Purkinje cell (primary cell): ENCODE measurements at places on chromosomes 1 and 21. TPM values are rescaled to one million over a fixed set of nuclear protein-coding genes. Genes with fewer than 3 reads are reported as not detected.

The TFF2 gene
- polyA plus RNA-seq, result not detected in 2 replicates

The XCL1 gene
- polyA plus RNA-seq, result 2.6 TPM in 1 of 2 replicates, not detected in the other

The EDARADD gene
- not detected in 2 replicates for polyA plus RNA-seq

The IPO13 gene
- 23.2 and 25.3 TPM in 2 replicates for polyA plus RNA-seq

The PDE4B gene
- polyA plus RNA-seq, result 6.1 and 13.5 TPM in 2 replicates

The PDZK1 gene
- polyA plus RNA-seq, result 5.2 and 14.3 TPM in 2 replicates

The EXO1 gene
- 1.7 and 2.2 TPM in 2 replicates for polyA plus RNA-seq

The MROH7 gene
- polyA plus RNA-seq, result 0.11 and 1.2 TPM in 2 replicates

The OR2AK2 gene
- polyA plus RNA-seq, result not detected in 2 replicates

The FAM72D gene
- polyA plus RNA-seq, result 0.88 and 1.2 TPM in 2 replicates

The SMCP gene
- polyA plus RNA-seq, result not detected in 2 replicates

The F13B gene
- polyA plus RNA-seq, result not detected in 2 replicates

The PDE9A gene
- polyA plus RNA-seq, result 73.8 and 97.9 TPM in 2 replicates

The SPATA21 gene
- polyA plus RNA-seq, result not detected in 2 replicates

The SPOCD1 gene
- not detected in 2 replicates for polyA plus RNA-seq

The CLDN8 gene
- polyA plus RNA-seq, result not detected in 2 replicates

The KLHDC7A gene
- polyA plus RNA-seq, result not detected in 2 replicates

The CASQ1 gene
- polyA plus RNA-seq, result 3.3 and 18.4 TPM in 2 replicates

The KAZN gene
- 23.2 and 23.4 TPM in 2 replicates for polyA plus RNA-seq

The DISC1 gene
- polyA plus RNA-seq, result 0.13 and 1.0 TPM in 2 replicates

The SSU72 gene
- polyA plus RNA-seq, result 86.2 and 86.3 TPM in 2 replicates

The E2F2 gene
- polyA plus RNA-seq, result not detected in 2 replicates

The SPRR2B gene
- not detected in 2 replicates for polyA plus RNA-seq

The IFNLR1 gene
- polyA plus RNA-seq, result not detected in 2 replicates

The OR6K2 gene
- not detected in 2 replicates for polyA plus RNA-seq

The GPR61 gene
- polyA plus RNA-seq, result 14.8 and 15.2 TPM in 2 replicates

The SAMD13 gene
- polyA plus RNA-seq, result 0.84 and 1.0 TPM in 2 replicates

The TBX15 gene
- polyA plus RNA-seq, result not detected in 2 replicates

The PGBD5 gene
- 8.1 TPM in 2 replicates for polyA plus RNA-seq

The IQCC gene
- polyA plus RNA-seq, result 0.43 TPM in 1 of 2 replicates, not detected in the other

The KRTAP27-1 gene
- polyA plus RNA-seq, result not detected in 2 replicates

The OR6P1 gene
- not detected in 2 replicates for polyA plus RNA-seq

The CELSR2 gene
- polyA plus RNA-seq, result 4.2 and 6.6 TPM in 2 replicates

The MPZ gene
- polyA plus RNA-seq, result not detected in 2 replicates

The FDPS gene
- polyA plus RNA-seq, result 54.8 and 91.9 TPM in 2 replicates

The BNIPL gene
- 0.26 and 0.60 TPM in 2 replicates for polyA plus RNA-seq

The TLCD4 gene
- 6.2 and 7.4 TPM in 2 replicates for polyA plus RNA-seq

The AVPR1B gene
- not detected in 2 replicates for polyA plus RNA-seq

The RFX5 gene
- polyA plus RNA-seq, result 1.5 and 1.9 TPM in 2 replicates

The KIAA0040 gene
- not detected in 2 replicates for polyA plus RNA-seq

The MYOG gene
- not detected in 2 replicates for polyA plus RNA-seq

The AADACL3 gene
- polyA plus RNA-seq, result not detected in 2 replicates

The RAB7B gene
- polyA plus RNA-seq, result not detected in 2 replicates

The NBPF4 gene
- not detected in 2 replicates for polyA plus RNA-seq

The SLC30A2 gene
- polyA plus RNA-seq, result not detected in 2 replicates

The CD1E gene
- not detected in 2 replicates for polyA plus RNA-seq

The FCRL6 gene
- not detected in 2 replicates for polyA plus RNA-seq
